Cerebellar nuclear complex (tissue), 1 donor: ENCODE measurements at places on chromosomes 6 and 20.

DNA sequence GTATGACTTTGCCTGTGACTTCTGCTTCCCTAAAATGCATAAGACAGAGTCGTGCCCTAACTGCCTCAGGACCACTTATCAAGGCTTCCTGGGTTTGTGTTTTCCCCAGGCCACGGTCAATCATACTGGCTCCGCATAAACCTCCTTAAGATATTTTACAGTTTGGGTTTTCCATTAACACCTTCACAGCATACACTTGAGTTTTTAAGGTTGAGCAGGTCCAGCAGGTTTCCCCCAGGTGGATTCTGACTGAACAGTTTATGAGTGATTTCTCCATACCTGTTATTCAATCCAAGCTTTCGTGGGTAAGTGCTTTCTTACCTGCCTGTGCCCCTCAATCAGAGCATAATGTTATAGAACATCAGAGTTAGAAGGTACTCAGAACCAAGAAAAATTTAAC is 39.3 kb downstream of the NINL start:
- no peak for DNase-seq

- no peak for DNase-seq
Observed at GRCh38 chr6:131003488-131004386, 59.3 kb downstream of the EPB41L2 start.

GRCh38 chr20:52364405-52364804 is 172.8 kb upstream of the ZFP64 start:
- no peak for DNase-seq

- DNase-seq, result no peak
Observed at GRCh38 chr20:3067139-3068014, 4.0 kb upstream of the OXT start.

GRCh38 chr6:149316108-149316727 is 1.3 kb upstream of the TAB2 start:
- no peak for DNase-seq

DNA sequence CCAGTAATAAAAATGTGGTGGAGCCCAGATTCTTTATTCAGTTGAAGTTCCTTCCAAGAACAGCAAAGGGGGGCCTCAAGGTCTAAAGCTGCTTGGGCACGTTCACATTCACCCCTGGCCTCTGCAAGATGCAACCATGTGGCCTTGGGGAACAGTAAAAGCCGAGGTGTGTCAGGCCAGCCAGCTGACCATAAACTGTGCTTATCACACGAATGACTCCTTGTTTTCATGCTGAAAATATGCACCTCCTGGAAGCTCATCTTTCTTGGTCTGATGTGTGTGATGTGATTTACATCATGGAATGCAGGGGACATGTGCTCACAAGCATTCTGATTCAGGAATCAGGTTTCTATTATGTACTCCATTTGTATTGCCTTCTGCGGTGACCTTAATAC is 211.6 kb upstream of the MARCKS start:
- DNase-seq, result no peak

DNA sequence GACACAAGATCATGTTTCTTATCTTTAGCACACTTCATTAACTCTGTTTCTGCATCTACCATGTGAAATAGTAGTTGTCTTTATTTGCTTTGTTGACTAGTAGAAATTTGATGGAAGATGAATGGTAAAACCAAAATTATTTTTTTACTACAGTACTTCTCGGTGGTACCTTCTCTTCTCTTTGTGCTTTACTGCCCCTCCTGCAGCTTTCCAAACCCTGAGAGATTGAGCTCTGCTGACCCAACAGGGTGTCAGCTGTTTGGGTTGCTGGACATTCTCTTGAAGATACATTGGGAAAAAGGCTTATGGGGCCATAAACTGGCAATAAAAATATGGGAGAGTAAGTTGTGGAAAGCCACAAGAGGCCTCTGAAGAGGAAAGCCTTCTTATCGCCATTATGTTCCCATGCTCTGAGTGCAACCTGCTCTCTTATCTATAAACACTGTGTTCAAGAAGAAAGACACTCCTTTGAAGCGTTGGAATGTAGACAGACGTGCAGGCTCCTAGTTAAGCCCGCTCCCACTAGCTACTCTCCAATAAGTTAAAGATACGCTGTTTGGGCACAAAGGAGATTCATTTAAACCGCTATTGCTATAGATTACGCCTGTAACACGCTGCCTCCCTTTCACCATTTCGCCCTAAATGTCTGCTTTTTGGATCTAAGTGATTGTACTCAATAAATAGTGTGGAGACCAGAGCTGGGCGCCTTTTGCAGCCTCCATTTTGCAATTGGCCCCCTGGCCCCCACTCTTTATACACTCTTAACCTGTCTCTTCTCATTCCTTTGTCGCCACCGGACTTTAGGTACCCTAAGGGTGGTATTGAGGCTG is 60.1 kb upstream of the PRSS16 start:
- DNase-seq, result no peak

GRCh38 chr6:44222486-44223318 is 693 bp upstream of the SLC29A1 start:
- DNase-seq, result no peak

GRCh38 chr6:24988562-24988961 is 52.8 kb upstream of the RIPOR2 start:
- no peak for DNase-seq

DNA sequence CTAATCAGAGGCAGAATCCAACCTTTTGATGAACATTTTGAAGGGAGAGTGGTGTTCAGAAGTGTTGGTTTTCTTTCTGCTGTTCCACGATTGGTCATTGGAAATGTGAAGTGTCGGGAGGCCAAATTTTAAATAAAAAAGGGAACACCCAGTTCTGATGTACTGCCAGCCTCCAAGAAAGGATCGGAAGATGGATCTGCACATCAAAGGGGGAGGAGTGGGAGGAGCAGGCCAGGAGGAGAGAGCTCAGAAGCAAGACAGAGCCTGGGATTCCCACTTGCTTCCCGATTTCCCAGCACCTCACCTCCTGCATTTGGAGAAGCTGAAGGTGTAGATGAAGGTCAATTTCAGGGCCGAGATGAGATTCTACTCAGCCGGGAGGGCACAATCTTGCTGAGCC is 55.9 kb upstream of the NAA20 start:
- no peak for DNase-seq

GRCh38 chr20:62640870-62641269 is 1.4 kb upstream of the SLCO4A1 start:
- no peak for DNase-seq

GRCh38 chr6:2940851-2941250 is 30.5 kb downstream of the SERPINB6 start:
- DNase-seq, result no peak

GRCh38 chr20:45892828-45893500 is 1.8 kb downstream of the CTSA start:
- DNase-seq, result no peak

DNA sequence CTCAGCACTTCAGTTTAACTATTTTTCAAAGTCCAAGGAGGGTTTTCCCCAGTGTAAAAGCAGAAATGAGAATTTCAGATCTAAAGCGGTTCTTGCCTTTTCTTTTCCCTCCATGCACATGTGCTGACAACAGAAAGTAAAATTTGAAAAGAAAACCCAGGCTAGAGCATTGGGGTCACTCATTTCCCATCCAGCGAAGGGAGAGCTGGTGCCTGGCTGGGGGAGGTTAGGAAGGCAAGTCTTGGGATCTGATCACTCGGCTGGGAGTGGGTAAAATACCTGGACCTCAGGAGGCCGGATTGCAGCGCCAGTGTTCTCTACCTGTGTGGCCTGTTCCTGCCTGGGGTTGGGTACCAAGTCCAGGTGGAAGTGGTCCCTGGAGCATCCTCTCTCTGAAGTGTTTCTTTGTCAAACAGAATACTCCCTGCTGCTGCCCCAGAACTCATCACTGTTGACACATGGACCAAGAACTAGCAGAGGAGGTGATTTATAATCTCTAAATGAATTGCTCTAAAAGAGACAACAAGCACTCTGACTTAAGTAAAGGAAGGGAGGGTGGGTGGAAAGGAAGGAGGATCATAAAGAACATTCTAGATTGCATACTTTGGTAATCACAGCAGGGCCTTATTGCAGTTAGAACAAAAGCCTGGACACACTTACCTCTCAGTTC is 136.0 kb downstream of the MTHFD1L start:
- no peak for DNase-seq

GRCh38 chr20:12970372-12970821 is 38.4 kb upstream of the SPTLC3 start:
- no peak for DNase-seq

DNA sequence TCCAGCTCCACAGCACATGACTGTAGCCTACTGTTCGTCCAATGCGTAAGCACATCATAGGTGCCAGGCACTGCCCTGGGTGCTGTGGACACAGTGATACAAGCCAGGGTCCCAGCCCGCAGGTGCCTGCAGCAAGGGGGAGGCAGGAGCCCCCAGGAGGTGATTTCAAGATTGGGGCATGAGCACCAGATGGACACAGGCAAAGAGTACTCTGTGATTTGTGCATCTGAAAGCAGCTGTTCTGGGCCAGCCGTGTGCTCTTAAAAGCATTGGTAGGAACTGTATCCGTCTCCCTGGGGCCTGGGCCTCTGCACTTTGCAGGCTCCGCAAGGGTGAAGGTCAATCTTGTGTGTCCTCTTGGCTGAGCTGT is 149.8 kb downstream of the SYCP2 start:
- no peak for DNase-seq

- DNase-seq, result no peak
Observed at GRCh38 chr20:24694727-24695528, 225.5 kb downstream of the SYNDIG1 start.

DNA sequence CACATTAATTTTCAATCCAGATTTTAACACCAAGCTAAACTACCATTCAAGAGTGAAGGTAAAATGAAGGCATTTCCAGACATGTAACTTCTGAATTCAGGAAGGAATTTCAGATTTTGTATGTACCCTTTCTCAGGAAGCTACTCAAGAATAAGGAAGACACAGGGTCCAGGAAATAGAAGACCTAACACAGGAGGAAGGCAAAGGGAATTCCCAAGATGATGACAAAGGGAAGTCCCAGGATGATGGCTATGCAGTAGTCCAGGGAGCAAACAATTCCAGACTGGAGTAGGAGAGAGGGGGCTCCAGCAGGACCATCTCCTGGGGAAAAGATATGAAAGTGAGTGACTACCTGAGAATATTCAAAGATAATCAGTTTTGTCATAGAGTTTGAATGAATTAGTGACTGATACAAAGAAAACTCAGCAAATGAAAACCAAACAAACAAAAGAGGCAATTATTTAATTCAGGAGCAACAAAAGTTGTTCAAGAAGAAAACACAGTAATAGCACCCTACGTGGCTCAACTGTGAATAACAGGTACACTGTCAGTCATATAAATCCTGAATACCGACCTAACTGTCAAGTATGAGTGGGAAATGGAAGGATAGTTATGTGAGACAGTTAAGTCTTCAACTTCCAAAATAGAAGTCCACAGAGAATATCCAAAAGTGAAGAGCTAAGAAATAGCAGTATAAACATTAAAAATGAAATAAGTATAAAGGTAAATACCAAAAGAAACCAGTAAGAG is 4.0 kb downstream of the RNF24 start:
- no peak for DNase-seq

- DNase-seq, result no peak
Observed at GRCh38 chr20:63100926-63101699, 94.3 kb upstream of the BHLHE23 start.

DNA sequence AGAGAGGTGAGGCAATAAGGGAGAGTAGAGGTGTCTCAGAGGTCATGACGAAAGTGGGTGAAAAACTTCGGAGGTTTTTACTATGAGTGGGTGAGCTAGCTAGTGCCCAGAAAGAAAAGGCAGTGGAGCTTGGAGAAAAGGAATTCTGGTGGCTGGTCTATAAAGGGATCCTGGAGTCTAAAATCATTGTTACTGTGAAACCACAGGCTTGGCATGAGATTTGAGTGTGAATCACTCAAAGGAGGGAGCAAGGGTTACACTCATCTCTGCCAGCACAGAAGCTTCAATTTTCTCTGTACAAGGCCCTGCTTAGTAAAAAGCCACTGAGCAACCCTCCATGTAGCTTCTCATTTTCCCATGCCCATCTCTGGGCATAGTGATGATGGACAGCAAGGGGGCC is 47.5 kb downstream of the CD83 start:
- no peak for DNase-seq

GRCh38 chr6:140073456-140073855 is 699.0 kb upstream of the CITED2 start:
- DNase-seq, result no peak

DNA sequence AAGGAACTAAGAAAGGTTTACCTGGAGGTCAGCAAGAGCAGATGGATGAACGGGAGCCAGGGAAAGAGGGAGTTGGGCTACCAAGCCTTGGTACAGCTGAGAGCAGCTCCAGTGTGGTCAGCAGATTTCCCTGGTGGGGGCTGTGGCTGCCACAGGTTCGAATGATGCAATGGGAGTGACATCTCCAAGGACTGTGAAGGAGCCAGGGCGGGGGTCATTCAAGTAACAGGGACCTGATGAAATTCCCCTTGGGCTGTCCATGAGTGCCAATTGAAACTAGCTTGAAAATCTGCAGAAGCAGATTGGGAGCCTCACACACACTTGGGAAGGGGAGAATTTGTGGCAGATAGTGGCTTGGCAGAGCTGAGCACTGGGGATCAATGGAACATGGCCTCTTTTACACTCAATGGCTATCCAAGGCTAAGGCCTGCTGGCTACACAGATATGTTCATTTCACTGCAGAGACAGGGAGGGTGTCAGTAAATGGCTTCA is 247.0 kb upstream of the ECI2 start:
- DNase-seq, result no peak

DNA sequence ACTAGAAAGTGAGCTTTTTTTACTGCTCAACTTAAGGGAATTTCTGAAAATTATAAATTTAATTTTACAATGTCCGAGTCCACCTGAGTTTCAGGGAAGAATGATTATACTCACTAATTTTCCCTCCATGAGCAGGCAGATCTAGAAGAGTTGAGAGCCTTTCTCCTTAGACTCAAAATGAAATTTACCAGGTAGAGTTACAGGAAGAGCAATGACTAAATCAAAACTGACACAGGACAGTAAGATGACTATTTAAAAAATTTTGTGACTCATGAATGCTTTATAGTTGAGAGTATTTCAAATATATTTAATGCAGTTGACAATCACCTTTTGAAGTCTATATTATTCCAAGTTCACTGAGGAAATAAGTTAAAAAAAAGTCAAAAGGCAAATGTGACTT is 198.1 kb upstream of the NRSN1 start:
- no peak for DNase-seq

DNA sequence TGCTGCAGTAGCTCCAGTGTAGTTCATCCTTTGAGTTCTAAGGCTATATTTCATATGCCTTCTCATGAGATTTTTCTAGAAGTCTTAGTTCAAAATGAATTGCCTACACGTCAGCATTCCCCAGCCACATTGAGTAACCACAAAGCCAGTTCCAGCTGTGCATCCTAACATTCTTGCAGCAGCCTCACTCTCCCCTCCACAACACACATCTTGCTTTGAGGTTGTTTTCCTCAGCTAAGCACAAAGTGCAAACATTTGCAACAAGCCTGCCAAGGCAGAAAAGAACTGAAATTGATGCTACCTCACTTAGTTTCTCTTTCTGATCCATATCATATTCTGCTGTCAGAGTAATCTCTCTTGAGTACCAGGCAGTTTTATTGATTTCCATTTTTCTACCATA is 160.7 kb upstream of the KCNQ5 start:
- no peak for DNase-seq
